ENCODE measurements at places on chromosomes 1 and 21.

GRCh38 chr1:238674316-238674715 lies 712.1 kb upstream of the CHRM3 start:
- DNase-seq, result no peak

GRCh38 chr1:14300991-14301703 lies 297.3 kb upstream of the KAZN start:
- DNase-seq, result no peak

DNA sequence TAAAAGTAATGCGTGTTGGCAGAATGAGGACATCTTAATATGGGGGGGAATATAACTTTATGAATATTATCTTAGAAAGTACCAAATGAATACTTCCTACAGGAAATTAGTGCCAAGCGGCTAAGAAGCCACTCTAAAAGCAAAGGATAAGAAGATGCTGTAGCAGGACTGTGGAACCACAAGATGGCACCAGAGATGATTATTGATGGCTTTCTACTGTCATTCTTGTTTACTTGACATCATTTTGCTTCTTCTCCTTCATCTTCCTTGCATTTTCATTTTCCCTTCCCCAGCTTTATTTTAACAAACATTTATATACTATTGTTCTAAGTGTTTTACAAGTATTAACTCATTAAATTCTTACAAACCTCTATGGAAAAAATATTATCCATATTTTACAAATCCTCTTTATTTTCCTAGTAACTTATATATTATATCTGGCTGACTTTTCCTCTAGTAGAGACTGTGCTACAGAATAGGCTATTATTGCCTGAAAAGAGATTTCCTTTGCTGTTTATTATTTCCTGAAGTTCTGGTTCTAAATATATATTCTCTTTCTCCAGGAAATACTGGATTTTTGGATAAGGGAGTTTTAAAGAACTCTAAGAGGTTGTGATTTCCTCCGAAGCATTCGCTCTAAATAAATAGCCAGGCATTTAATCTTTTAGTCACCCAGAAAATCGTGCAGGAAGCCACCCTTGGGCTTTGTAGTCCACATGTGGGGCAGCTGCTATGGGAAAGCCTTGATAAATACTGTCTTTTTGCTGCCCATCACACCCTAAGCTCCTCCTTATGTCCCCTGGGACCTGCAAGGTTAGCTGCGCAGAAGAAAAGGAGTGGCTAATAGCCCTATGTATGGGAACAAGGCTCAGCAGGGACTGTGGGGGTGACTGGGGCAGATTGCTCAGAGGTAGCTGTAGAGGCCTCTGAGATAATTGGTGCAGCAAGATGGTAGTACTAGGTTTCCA lies 69.8 kb downstream of the TPR start:
- no peak for DNase-seq

GRCh38 chr21:39373634-39374033 lies 24.7 kb upstream of the HMGN1 start:
- no peak for DNase-seq

DNA sequence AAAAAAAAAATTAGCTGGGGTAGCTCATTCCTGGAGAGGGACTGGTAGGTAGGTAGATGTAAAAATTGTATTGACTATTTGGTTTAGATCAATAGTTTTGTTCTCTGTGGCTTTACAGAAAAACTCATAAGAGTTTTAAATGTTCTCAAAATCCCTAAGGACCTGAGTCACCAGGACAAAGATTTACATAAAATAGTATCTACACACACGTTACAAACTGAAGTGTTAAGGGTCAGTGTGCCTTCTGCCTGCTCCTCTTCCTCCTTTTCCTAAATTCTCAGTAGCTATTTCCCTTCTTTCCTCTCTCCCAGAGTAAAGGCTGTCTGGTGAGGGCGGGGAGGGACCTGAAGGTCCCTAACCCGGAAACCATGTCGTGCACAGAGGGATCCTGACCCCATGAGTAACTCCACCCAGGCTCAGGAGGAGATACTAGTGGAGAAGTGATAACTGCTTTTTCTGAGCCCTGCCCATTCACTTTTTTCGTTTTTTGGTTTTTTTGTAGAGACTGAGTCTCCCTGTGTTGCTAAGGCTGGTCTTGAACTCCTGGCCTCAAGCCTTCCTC lies 8.1 kb downstream of the PLEKHM2 start:
- no peak for DNase-seq

- DNase-seq, result no peak
These were observed 35.4 kb downstream of the VANGL1 start for GRCh38 chr1:115677182-115677555.

- DNase-seq, result no peak
These were observed 5.4 kb downstream of the HMGN2 start for GRCh38 chr1:26477446-26478152.

GRCh38 chr1:25657121-25657882 lies 40.7 kb downstream of the MAN1C1 start:
- no peak for DNase-seq

DNA sequence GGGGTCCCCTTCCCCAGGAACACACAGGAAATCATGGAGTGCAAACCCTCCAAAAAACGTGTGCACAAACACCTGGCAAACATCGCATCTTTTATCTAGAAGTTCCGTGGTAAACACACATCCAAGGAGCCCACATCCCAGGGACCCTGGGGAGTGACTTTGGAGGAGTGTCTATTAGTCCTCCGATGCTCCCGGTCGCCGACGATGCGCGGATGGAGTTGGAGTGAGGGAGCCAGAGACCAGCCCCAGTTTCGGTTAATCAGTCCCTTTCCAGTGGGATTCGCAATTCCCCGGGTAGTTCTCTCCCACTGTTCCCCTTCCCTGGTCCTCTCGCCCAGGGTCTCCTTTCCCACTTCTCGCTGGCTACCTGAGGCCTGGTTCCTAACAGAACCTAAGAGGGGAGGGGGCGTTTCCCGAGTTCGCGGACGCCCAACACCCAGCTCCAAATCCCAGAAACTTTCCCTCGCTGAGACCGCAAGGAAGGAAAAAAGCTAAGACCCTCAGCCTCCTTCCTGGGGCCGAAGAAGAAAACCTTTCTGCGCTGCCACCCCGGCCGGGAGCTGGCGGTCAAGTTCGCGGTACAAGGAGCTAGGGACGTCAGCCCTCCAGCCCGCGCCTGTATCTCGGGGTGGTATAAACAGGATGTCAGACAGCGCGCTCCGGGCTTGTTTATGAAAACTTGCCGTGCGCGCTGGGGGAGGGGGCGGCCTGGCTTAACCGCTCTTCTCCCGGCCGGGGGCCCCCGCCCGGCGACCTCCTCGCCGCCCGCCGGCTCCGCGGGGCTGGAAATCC lies 787 bp downstream of the JAK1 start:
- DNase-seq, result peak; percentile 48

DNA sequence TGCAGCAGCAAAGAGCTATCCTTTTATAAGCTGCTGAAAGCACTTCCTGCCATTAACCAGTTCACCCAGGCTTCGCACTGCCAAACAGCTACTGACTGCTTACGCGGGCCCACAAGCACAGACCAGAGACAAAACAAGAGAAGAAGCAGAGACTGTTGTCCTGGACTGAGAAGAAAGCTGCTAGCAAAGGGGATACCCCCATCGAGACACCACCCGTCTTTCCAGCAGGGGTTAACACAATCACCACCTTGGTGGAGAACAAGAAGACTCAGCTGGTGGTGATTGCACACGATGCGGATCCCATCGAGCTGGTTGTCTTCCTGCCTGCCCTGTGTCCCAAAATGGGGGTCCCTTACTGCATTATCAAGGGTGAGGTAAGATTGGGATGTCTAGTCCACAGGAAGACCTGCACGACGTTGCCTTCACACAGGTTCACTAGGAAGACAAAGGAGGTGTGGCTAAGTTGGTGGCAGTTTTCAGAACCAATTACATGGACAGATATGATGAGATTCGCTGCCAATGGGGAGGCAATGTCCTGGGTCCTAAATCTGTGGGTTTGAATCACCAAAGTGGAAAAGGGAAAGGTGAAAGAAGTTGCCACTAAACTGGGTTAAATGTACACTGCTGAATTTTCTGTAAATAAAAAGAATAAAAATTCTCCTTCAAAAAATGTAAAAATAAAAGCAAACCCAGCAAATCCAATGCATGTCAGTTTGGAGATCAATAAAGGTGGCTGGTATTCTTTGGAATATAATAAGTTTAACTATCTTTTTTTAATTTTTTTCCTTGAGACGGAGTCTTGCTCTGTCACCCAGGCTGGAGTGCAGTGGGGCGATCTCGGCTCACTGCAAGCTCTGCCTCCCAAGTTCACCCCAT lies 1.2 kb downstream of the FMO5 start:
- no peak for DNase-seq

- no peak for DNase-seq
These were observed at the start of gene CD52 for GRCh38 chr1:26317612-26318337. Gene CD52 (plus strand): TSS chr1:26317958. CDS start chr1:26318018, 60 bp downstream.

GRCh38 chr1:168608796-168609715 lies 32.7 kb downstream of the XCL1 start:
- DNase-seq, result no peak

- DNase-seq, result peak; percentile 74
These were observed 115.6 kb upstream of the SLC45A1 start for GRCh38 chr1:8202182-8202905.

DNA sequence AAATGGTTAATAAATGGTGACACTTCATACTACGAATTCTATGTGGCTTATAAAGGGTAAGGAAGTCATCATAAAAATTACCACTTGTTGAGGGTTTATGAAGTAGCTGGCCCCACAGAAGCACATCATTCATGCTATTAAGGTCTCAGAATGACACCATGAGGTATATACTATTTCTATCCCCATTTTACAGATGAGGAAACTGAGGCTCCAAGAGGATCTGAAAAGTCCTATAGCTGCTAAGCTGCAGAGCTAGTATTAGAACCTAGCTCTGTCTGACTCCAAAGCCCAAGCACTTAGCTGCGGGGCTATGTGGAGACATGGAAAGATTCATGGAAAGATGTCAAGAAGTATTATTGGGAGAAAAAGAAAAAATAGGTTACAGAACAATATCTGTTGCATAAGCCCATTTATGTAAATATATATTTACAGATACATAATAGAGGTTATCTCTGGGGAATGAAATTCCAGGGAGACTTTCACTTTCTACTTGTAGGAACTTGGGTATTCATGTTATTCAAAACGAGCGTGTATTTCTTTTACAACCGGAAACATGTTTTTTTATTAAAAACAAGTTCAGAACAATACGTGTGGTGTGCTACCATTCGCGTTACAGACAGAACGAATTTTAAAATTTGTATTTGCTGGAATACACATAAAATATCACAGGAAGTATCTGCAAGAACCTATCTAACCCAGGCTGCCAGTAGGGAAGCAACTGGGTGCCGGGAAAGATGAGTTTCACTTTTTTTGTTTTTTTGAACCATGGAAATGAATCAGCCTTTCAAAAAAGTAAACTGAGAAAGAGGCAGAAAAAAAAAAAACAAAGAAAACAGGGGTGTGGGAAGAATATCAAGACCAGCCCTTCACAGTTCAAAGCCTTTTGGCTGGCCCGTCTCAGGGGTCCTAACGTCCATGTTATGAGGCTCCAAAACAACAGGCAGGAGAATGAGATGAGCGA lies 13.4 kb downstream of the SPOCD1 start:
- DNase-seq, result no peak

- no peak for DNase-seq
These were observed 34.7 kb downstream of the LRRC8D start for GRCh38 chr1:89855413-89856123.

DNA sequence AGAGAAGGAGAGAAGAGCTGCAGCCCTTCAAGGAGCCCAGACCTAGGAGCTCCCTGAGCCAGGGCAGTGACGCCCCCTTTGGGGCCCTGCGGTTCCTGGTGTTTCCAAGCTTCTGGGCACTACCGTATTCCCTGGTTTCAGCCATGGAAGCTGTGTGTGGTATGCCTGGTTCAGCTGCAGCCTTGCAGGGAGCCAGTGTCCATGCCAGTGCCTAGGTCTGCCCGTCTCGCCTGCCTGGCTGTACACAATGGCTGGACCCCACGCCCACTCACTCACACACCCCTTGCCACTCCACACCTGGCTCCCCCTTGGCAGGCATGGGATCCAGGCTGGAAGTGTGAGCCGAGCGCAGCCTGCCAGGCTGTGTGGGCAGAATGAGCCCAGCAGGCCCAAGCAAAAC lies 87.7 kb downstream of the ADARB1 start:
- DNase-seq, result no peak

DNA sequence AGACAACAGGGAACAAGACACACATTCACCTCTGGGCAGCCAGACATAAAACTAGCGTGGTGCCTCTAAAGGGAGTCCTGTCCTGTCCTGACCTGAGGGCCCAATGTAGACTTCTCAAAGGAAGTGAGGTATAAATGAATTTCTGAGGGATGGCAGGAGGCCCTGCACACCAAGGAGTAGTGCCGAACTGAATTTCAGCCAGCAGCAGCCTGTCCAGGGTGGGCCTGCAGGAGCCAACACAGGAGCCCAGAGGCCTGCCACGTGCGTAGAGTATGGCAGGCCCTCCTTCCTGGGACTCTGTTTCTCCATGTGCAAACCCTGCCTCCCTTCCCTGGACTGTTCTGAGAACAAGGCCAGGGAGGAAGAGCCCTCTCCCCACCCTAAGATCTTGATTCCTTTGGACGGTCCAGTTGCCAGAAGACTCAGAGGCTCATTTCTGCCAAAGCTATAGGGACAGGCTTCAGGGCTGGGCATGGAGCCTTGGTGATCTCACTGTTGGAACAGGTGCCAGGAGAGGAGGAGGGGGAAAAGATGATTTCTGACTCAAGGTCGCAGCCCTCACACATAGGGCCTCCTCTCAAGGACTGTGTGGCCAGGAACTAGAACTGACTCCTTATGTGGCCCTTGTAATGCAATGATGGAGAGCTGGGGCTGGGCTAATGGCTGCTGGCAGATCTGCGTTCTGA lies 1.8 kb upstream of the FABP3 start:
- no peak for DNase-seq

DNA sequence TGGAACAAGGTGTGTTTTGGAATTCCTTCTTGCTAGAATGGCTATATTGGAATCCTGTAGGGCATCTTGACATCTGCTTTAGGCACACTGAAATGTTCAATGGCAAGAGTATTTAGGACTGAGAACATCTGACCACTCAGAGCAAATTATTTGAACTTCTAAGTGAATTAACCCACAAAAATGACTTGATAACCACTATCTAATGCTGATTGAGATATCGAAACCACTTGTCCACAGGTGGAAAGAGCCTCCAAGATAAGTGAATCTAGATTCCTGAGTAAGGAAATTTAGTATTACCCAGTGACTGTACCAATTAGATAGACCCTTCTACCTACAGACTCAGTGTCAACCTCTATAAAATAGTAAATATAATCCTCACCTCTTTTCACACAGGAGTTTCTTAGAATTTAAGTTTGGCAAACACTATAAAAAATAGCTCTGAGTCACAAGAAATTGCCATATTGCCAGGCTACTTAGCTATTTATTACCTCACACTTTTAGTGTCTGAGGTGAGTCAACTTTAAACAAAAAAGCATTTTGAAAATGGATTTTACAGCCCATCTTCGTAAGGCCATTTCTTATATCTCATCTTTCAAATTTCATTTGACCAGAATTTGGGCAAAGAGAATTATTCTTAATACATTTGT lies 421.8 kb downstream of the PTBP2 start:
- DNase-seq, result no peak

- no peak for DNase-seq
These were observed 94.1 kb downstream of the ADGRL2 start for GRCh38 chr1:81894867-81895266.
